ENCODE measurements at places on chromosomes 12 and 14.

GRCh38 chr14:90703841-90704737, 112.1 kb downstream of the TTC7B start:
- no peak for DNase-seq

- DNase-seq, result no peak
Observed at GRCh38 chr14:33709283-33709682, 241.6 kb downstream of the EGLN3 start.

- DNase-seq, result no peak
Observed at GRCh38 chr12:3398196-3398789, 92.7 kb upstream of the PRMT8 start.

DNA sequence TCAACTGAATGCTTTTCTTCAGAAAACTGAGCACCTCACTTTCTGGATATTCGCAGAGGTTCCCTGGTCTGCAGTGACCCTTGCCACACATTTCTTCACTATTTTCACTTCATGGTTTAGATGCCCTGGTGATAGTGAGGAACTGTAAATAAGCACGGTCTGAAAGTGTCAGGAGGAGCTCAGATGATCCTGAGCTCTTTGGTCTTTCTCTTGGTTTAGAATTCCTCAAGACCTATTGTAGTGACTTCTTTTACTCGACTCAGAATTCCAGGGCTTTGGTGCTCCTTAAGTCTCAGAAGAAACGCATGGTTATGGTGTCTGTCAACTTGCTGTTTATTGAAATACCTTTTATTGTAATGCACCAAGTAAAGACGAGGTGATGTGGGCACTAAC, 84.0 kb downstream of the SAMD4A start:
- no peak for DNase-seq

- no peak for DNase-seq
Observed at GRCh38 chr12:84079626-84080025, 833.0 kb downstream of the SLC6A15 start.

DNA sequence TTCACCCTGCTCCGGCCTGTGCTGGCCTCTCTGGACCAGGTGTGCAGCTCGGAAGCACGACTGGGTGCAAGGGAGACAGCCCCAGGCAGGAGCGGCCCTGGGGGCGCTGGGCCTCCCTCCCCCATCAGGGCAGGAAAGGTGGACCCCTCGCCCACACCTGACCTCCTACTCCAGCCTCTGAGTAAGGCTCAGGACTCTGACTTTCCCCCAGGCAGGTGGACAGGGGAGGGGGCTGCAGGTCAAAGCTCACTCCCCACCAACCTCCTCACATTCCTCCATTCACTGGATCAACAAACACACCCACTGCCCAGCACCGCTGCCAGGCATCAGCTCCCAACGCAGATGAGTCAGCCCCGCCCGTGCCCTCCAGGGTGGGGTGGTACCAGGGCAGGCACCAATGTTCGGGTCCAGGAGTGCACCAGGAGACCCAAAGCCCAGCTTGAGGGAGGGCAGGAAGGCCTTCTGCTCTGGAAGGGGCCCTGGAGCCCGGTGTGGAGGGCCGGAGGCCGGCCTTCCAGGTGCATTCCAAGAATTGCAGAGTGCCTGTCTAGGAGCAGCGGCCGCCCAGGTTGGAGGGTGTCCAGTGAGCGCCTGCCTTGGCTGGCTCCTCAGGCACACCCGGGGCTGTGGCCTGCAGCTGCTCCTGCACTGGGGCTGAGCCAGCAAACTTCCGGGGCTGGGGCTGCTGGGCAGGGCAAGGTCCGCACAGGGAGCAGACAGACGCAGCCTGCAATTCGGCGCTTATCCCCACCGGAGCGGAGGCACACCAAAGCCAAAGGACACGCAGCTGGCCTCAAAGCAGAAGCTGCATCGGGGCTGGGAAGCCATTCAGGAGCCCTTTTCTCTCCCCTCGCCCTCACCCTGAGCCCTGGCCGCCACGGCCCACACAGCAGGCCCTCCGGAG, 1.6 kb upstream of the INF2 start:
- DNase-seq, result no peak

DNA sequence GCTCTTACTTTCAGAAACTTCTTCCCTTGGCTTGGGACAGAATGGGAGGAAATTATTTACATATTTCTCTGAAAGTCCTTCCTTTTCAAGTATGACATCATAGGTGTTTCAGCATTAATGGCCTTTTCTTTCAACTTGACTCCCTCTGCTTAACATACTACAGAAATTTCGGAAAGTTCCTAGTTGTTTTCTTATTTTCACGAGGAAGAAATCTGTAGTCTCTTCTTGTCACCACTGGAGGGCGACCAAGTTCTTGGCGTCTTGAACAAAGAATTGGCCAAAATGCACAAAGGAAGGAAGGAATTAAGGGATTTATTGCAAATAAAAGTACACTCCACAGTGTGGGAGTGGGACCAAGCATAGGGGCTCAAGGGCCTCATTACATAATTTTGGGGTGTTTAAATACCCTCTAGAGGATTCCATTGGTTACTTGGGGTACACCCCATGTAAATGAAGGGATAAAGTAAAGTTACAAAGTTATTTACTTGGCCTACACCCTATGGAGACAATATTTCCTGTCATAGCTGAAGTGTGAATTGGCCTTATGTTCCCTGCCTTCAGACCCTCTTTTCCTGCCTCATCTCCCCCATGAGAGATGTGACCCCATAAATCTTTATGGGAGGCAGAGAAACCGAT, 70.4 kb downstream of the RPL10L start:
- DNase-seq, result no peak

GRCh38 chr12:131057722-131058515, 104.2 kb downstream of the ADGRD1 start:
- no peak for DNase-seq

DNA sequence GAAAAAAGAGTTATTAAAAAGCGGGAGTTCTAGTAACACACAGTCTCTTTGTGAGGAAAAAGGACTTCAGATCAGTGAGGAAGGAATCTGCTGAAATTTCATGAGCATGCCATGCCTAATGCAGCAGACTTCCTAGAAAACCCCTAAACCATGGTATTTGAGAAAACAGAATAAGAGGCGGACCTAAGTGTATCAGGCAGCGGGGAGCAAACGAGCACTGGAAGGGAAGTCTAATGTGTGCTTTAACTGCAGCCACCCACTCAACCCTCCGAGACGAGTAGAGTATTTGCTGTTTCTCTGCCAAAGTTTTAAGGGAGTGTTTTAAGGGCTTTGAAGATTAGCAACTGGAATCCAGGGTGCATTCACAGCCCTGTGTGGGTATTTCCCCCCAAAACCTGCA, 36.5 kb downstream of the ACADS start:
- no peak for DNase-seq

GRCh38 chr14:42214981-42215491, 608.4 kb downstream of the LRFN5 start:
- DNase-seq, result no peak

- no peak for DNase-seq
Observed at GRCh38 chr12:93297032-93297431, 80.7 kb upstream of the NUDT4 start.

- DNase-seq, result no peak
Observed at GRCh38 chr12:123839826-123840225, 77.7 kb downstream of the DNAH10 start.

- DNase-seq, result no peak
Observed at GRCh38 chr14:104393898-104394381, 185.6 kb upstream of the C14orf180 start.

- DNase-seq, result peak; percentile 8
Observed at GRCh38 chr12:52044292-52044983, 6.8 kb upstream of the NR4A1 start.

GRCh38 chr14:33348510-33348909, 409.8 kb downstream of the NPAS3 start:
- DNase-seq, result no peak
